Right ventricle myocardium inferior (tissue), 1 donor: ENCODE measurements at places on chromosomes 3 and 15.

DNA sequence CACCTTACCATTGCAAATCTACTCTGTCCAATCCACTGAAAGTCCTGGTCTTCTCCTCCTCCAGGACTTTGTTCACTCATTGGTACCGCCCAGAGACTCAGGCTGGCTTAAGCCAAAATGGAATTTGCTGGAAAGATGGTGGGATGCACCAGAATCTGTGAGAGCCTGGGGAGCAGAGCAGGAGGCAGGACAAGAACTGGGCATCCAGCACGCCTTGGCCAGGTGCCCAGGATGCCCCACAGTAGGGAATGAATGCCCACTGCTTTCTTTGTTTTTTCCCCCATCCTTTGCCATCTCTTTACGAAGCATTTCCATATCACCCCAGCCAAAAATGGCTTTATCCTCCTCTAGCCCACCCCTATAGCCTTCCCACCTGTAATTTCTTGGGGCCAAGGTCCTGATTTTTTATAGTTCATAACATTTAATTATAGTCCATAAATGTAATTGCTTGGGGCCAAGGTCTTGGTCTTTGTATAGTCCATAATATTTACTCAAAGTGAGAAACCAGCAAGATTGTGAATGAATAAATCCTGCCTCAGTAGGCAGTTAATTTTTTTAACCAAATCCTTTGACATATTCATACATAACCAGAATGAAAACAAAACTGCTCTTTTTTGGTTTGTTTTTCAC is 23.3 kb upstream of the IREB2 start:
- DNase-seq, result no peak

DNA sequence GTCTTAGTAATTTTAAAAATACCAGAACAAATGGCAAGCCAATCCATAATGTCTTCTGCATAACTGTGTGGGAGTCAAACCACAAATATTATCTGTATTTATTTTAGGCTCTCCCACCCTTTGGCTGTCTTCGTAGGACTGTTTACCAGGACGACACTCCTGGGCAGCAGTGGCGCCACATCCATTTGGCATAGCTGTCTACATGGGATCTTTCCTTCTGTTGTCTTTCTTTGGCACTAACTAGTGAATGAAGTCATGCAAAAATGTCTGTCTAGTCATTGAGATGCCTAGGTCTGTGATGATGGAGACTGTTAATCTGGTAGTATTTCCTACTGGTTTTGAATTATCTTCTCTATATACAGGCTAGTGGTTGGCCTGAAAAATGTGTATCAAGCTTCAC is 54.0 kb upstream of the CHMP2B start:
- no peak for DNase-seq

DNA sequence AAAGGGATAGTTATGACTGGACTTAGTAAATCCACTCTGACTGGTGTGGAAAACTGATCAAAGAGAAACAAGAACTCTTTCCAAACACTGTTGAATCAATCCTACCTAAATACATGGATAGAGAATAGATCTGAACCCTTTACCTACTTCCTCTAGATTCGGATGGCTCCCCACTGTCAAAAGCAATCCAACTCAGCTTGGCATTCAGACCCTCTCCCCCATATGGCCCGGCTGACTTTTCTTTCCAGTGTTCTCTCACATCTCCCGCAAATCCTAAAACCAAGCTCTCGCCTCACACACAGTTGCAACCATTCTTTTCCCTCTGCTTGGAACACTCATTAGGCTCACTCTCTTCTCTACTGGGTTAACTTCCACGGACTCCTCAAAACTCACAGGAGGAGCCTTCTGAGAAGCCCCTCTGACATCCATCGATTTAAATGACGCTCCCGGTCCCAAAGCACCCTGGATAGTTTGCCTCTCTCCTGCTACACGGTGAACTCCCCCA is 639 bp downstream of the SPICE1 start:
- DNase-seq, result no peak

DNA sequence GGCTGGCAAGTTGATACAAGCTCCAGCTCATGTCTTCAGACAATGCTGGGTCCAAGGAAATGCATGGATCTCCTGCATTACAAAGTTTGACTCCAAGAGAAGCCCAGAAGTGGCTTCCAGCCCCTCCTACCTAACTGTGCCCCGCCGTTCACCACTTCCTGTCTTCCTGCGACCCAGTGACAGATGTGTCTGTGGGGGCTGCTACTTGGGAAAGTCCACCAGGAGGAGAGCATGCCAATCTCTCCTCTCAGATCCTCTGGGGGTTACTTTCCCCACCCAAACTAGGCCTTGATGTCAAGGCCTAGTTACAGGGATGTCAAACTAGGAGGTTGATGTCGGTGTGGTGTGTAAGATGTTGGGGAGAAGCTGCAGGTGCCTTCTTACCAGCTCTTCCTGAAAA is 133.6 kb upstream of the RASGRP1 start:
- no peak for DNase-seq

DNA sequence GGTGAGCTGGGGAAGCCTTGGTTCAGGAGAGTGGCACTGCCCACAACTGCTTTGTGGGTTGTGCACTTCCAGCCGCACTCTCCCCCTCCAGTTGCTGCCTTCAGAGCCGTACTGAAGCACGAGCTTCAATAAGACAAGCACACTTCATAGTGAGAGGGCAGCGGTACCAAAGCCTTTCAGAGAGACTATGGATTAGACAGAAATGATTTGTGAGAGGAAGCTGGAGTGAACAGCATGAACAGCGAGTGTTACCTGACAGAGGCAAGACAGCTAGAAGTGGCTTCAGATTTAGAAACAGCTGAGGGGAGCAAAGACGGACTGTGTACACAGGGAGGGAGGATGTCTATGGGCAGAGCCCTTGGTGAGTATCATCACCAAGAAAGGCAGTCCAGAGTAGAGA is 31.1 kb downstream of the HCLS1 start:
- DNase-seq, result no peak

- no peak for DNase-seq
These were observed 335.3 kb downstream of the CLSTN2 start for GRCh38 chr3:140270329-140270728.
